ENCODE measurements at places on chromosomes 2 and 18.
A peak's percentile ranks its signal among the peaks of the same experiment; 100 is the strongest.

DNA sequence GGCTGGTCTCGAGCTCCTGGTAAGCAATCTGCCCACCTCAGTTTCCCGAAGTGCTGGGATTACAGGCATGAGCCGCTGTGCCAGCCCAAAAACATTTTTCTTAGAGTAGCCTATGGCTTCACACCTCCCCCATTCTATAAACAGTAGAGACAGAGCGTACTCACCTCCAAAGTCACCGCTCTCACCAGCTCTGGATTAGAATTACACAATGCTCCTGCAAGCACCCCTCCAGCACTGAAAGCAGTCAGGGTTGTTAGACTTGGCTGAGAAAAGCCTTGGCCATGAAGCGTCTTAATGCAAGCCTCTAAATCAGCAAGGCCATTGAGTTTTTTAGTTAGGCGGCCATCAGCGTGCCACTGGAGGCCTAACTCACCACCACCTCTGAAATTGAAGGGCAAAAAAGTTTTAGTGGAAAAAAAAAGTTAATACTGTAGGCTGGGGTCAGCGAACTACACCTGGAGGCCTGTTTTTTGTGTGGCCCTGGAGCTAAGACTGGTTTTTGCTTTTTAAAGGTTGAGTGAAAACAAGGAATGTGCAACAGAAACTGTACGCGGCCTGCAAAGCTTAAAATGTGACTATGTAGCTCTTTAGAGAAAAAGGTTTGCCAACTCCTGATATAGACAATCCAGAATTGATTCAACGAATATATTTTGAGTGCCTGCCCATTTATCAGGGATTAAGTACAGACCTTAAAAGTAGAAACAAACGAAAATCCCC lies 34.6 kb downstream of the PREPL start:
- DNase-seq: no peak

DNA sequence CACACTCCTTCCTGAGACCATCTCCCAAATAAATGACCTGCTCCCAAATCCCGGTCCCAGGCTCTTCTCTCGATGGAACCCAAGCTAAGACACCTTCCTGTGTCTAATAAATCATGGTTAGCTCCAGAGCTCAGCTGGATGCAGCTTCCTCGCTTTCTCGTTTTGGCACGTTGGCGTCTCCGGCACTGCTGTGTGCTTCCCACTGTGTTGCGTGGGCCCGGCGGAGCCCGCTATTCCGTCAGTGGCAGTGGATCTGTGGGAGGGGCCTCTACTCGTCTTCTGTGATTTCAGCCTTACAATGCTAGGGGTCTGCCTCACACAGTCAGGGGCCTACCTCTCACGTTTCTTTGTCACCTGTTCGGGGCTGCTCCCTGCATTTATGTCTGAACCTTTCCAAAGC lies 29.4 kb upstream of the YWHAQ start:
- no peak for DNase-seq

DNA sequence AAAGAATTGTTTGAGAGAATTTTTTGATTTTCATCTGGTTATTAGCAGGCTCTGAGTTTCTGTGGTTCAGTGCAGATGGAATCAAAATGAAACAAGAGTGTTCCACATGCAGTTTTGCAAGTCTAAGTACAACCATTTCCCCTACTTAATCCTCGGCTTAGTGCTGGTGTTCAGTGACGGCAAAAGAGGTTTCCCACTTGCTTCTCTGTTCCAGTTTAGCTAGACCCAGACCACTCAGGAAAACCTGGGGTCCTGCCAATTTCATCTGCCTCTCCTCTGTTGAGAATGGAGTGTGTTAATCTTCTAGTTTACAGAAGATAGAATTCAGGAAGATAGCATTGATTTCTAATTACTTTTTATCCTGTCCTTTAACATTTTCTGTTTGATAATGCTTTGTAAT lies 996.2 kb upstream of the FANCL start:
- no peak for DNase-seq

GRCh38 chr18:56468396-56468795 lies 170.0 kb downstream of the TXNL1 start:
- DNase-seq: no peak

DNA sequence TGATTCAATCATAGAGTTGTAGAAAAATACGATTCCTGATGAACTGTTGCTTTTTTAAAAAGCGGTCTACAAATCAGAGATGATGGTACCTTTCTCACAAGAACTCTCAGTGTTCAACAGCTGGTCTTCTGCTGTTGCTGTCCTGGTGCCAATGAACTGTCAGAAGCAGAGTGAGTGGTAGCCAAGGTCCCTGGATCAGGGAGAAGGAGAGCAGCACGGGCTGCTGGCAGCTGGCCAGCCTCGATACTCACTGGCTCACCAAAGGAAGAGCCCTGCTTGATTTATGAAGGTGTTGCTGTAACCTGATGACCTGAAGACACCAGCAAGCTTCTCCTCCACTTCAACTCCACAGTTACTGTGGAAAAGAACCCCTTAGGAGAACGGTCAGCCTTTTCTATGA lies 300.8 kb upstream of the SOX11 start:
- DNase-seq: peak; percentile 76

GRCh38 chr18:33135951-33136660 lies 304.4 kb downstream of the CCDC178 start:
- no peak for DNase-seq

GRCh38 chr2:17101596-17101995 lies 416.6 kb downstream of the RAD51AP2 start:
- DNase-seq: no peak

DNA sequence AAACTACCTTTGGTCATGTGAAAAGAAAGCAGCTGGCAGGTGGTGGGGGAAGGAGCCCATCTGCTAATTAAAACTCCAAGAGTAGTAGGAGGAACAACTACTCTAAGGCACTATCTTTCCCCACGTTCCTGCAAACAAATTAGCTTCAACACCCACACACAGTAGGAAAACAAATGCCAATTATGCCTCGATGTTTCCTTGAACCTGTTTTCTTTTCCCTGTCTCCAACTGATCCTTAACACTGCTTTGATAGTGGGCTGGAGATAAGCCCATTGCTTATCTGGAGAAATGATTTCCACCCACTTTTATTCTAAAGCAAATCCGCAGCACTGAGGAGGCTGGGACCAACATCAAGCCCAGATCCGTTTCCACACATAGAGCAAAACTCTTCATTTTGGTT lies 36.0 kb downstream of the DDX18 start:
- no peak for DNase-seq

DNA sequence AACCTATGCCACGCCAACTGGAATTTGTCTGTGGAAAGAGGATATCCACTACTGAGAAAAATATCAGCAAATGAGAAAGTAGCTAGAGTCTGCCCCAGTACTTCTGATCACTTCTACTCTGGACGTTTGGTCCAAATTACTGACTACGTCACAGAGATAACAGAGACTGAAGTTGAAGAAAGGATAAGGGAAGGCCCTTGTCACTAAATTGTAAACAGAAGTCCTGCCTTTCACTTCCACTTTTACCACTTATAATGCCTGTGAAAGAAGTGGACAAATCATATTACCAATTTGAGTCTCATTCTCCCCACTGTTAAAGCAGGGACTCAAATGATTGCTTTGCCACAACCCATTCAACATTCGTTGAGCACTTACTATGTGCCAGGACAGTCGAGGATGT lies 173.9 kb upstream of the ERBB4 start:
- DNase-seq: no peak

DNA sequence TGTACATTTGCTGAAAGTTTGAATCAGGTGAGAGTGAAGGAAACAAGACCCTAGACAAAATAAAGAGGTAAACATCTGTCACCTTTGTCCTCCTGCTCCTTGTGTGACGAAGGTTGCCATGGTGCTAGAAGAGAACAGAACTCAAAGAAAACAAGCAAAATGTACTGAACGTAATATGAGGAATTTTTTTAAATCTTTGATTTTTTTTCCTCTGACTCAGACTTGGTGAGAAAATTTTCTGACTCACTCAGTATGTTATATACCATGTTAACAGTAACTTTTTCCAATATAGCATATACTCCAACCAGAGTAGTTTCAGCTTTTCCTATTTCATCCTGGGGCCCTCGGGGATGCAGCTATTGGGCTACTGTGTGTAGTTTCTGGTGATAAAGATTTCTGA lies 2114.6 kb upstream of the PIK3C3 start:
- DNase-seq: no peak

- peak; percentile 74 for DNase-seq
Observed at GRCh38 chr2:219789476-219789875, 162.0 kb downstream of the SLC4A3 start.

DNA sequence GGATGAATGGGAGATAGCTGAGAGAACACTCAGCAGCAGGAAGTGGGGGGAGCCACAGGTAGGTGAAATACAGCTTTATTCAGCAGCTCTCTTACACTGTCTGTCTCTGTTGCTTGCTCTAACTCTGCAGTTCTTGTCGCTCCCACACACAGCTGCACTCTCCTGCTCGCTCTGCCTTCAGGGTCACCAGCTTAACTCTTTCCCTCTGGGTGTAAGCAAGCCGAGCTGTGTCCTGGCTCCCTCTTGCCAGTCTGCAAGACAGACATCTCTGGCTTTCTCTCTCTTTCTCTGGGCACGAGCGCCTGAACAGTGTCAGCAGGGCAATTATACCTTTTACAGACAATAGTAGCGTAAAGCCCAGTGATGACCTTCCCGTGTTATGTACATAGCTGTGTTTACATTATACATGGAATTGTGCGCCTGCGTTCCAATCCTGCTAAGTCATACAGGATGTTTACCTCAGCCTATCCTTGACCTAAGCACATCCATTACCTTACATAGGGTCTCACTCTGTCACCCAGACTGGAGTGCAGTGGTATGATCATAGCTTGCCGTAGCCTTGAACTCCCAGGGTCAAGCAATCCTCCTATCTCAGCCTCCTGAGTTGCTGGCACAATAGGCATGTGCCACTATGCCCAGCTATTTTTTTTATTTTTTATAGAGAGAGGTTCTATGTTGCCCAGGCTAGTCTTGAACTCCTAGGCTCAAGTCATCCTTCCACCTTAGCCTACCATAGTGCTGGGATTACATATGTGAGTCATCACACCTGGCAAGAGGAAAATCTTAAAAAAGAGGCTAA lies 57.8 kb upstream of the CHN1 start:
- no peak for DNase-seq
